ENCODE measurements at places on chromosomes 3 and 15. TPM values are rescaled to one million over a fixed set of nuclear protein-coding genes. Genes with fewer than 3 reads are reported as not detected.

Gene DET1
- 5.9 TPM for polyA plus RNA-seq

Gene VWA5B2
- 8.0 TPM for polyA plus RNA-seq

Gene SH3GL3
- 16.8 TPM for polyA plus RNA-seq

Gene PARL
- polyA plus RNA-seq: 39.6 TPM

Gene RGMA
- 57.8 TPM for polyA plus RNA-seq

Gene EBLN2
- not detected for polyA plus RNA-seq

Gene RSRC1
- polyA plus RNA-seq: 26.7 TPM

Gene EPB42
- polyA plus RNA-seq: not detected

Gene FOXB1
- polyA plus RNA-seq: 1.9 TPM

Gene FBXO40
- polyA plus RNA-seq: 0.17 TPM

Gene TMEM266
- 1.3 TPM for polyA plus RNA-seq

Gene SLC12A8
- polyA plus RNA-seq: 0.93 TPM

Gene EPHB1
- 3.4 TPM for polyA plus RNA-seq

Gene ENTPD3
- 2.6 TPM for polyA plus RNA-seq

Gene PLCH1
- polyA plus RNA-seq: 1.1 TPM

Gene WDR93
- 0.32 TPM for polyA plus RNA-seq

Gene ZPLD1
- polyA plus RNA-seq: not detected

Gene PLA2G4E
- not detected for polyA plus RNA-seq

Gene TIMP4
- polyA plus RNA-seq: 9.1 TPM

Gene SLTM
- polyA plus RNA-seq: 23.1 TPM

Gene AVEN
- 4.9 TPM for polyA plus RNA-seq

Gene B3GALNT1
- 6.6 TPM for polyA plus RNA-seq

Gene OR5AC2
- polyA plus RNA-seq: not detected

Gene MB21D2
- 12.2 TPM for polyA plus RNA-seq

Gene PRTG
- polyA plus RNA-seq: 0.14 TPM

Gene SERINC4
- 0.22 TPM for polyA plus RNA-seq

Gene ACTC1
- polyA plus RNA-seq: 1.2 TPM

Gene C3orf85
- polyA plus RNA-seq: not detected

Gene PRKCD
- polyA plus RNA-seq: 8.6 TPM

Gene AP2M1
- polyA plus RNA-seq: 521 TPM

Gene ZKSCAN7
- 6.8 TPM for polyA plus RNA-seq

Gene ARNT2
- 65.6 TPM for polyA plus RNA-seq

Gene CRYGS
- 0.34 TPM for polyA plus RNA-seq

Gene TGM5
- not detected for polyA plus RNA-seq

Measured in brain (organoid and tissue), 16 donors.